ENCODE measurements at places on chromosomes 12 and 14.

GRCh38 chr14:75141967-75142366, 15.1 kb upstream of the NEK9 start:
- no peak for DNase-seq

- no peak for DNase-seq
These were observed 36.6 kb downstream of the KRT76 start for GRCh38 chr12:52740584-52740983.

DNA sequence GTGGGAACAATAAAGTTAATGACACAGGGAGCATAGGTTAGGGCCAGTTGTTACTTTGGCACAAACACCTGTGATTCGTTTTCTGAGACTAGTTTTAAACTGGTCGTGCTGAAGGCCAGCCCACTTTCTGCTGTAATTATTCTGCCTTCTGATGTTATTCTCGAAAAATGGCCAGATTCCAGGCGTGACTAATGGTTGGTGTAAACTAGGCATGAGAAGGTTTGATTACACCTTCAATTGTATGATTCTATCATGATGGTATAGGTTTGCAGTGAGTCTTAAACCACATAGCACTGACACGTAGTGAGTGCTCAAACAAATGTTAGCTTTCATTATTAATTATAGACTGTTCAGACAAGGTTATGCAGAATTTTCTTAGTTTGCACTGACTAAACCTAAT, 39.0 kb downstream of the CKB start:
- DNase-seq = no peak

DNA sequence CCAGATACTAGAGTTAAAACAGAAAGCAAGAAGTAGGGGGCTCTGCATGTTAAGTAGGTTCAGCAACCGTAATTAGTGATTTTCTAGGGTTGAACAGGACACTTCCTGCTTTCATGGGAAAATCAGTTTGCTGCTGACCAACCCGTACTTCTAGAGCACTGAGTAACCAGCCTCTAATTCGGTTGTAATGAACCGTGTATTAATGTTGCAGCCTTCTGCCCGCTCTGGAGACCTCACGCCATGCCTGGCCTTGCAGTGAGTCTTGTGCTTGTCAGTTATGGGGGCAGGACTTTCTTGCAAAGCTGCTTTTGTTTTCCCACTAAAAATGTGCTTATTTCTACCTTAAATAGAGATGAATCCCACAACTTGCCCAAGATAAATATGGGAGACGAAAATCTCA, 89.6 kb downstream of the TMEM132C start:
- DNase-seq = no peak

DNA sequence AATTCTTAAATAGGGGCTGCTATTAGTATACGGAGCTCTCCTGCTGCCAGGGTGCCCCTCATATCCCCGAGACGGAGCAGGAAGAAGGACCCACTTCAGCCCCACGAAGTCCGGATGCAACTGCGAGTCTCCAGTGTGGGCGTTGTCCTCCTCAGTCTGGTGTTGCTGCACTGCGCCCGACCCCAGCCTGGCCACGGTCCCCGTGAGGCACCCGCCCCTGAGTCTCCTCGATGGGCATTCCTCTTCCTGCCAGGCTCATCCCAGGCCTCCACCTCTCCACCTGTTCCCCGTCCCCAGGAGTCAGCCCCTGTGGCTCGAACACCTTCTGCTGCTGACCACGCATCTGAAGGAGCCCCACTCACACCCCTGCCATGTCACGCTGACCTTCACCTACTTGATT, 68.1 kb upstream of the SFSWAP start:
- DNase-seq = no peak

Data from germinal center (tissue), 1 donor.